ENCODE measurements at places on chromosomes 2 and 18.

DNA sequence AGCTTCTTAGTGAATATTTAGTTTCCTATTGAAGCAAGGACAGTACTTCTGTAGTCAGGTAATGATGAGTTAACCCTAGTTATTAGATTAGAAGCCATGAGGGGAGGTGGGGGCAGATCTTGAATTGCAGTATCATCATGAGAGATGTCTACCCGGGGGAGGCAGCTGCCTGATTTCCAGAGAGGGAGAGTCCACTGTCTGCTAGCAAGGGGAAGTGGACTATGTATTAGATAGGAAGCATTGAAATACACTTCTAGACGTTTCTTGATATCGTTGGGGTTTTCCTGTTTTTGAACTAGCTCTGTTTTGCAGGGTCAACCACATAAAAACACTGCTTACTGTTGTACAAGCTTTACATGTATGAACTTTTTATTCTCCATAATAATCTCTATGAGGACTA lies 38.8 kb downstream of the APLF start:
- DNase-seq, result no peak

GRCh38 chr18:8499810-8500675 lies 109.2 kb upstream of the RAB12 start:
- DNase-seq, result no peak

DNA sequence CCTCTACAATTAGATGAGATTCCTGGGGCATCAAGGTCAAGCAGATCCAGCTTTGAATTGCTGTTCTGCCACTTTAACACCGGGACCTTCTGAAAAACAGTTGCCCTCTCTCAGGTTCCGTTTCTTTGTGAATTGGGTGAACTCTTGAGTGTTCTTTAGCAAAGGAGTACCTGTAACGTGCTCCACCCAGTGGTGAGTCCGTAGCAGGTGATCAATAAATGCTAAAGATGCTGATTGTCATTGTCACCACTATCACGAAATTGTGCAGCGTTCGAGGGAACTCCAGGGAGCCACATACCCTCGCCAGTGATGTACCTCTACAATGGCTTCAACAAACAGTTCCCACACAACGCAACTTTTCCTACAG lies 81.9 kb downstream of the TCF7L1 start:
- DNase-seq, result no peak

- DNase-seq, result no peak
These were observed 143.8 kb downstream of the GALNT14 start for GRCh38 chr2:30994227-30995056.

DNA sequence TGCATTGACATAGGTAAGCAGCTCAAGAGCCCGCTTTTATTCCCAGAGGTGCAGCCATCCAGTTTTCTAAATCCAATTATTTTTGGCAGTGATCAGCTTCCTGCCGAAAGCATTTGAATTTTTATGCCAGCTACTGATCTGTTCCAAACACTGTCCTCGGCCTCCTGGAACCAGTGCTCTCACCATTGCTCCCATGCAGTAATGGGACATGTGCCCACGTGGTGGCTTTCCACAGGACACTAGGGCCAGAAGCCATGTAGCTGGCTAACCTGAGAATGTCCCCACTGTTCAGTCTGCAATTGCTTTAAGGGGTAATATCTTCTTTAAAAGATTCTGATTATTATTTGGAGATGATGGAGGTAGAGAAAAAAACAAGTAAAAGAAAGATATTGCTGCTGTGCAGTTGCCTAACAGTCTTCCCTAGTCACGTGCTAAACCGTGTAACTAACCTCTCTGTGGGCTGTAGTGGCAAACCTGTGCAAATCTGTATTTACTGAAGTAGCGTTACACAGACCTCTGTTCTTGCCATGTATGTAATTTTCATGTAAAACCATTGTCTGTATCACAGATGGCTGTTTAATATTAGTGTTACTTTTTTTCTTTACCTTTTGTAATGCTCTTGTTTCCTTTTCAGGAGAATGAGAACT lies 13.0 kb downstream of the GRHL1 start:
- DNase-seq, result no peak

DNA sequence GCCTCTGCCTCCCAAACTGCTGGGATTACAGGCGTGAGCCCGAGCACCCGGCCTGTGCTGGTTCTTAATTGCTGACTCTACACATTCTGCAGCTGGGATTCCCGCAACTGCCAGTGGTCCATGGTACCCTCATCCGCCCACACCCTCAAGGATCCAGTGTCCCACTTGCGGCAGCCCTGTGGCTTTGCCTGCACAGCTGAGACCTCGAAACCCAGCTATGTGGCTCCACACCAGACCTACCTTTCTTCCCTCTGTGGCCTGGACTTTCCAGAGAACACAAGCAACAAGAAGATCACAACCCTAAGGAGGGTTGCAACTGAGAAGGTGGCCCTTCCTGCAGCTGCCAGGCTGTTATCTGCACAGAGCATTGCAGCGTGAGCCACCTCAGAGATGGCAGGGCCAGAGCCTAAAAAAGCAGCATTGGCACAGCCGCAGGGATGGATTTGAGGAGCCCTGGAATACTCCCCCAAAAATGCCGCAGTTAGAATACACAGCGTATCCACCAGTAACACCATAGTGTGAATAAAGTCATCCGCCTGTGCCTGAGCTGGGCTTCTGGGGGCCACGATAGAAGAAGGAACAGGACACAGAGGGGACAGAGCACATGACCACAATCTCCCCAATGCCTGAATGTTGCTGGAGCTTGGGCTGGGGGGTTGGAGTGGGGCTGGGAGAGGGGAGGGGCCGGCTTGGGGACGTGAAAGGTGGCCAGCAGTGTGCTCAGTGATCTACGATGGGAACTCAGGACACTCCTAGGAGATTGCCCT lies 1.9 kb downstream of the GPR55 start:
- no peak for DNase-seq

- no peak for DNase-seq
These were observed 7.9 kb upstream of the RUFY4 start for GRCh38 chr2:218060950-218061660.

GRCh38 chr2:240438810-240439697 lies 3.6 kb downstream of the GPC1 start:
- DNase-seq, result no peak

GRCh38 chr2:157793053-157793612 lies 83.0 kb downstream of the ACVR1 start:
- DNase-seq, result no peak

DNA sequence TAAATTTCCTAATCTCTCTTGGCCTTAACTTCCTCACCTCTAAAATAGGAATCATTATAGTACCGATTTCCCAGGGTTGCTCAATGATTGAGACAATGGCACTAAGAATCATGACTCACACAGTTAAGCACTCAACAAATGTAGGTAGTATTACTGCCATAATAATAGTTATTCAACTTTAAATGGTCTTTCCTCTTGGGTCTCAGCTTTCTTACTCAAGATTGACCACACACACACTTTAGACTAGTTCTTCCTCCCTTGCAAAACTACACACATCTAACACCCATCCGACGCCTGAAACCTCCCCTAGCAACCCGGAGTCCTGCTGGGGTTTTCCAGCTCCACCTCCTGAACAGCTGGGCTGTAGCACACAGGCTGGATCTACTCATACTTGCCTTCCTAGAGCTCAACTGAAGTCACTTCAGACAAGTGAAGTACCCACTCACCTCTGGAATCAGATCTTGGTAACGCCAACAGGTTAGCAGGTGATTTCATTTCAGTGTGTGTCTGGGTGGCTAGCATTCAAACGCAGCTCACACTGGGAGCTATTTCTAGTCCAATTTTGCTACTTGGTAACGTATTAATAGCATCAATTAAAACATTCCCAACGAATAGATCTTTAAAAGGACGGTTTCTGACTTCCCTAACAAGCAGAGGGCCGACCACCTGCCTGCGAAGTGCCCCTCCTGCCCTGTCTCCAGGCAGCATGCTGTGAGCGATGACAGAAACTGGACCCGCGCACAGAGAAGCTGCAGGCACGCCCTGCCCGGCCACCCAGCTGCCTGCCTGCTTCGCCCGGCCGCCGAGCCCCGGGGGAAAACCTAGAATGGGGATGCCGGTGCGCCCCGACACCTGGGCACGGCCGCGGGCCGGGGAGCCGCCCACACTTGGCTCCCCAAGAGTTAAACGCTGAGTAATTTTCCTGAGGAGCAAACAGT lies 1.1 kb downstream of the UXS1 start:
- DNase-seq, result no peak

DNA sequence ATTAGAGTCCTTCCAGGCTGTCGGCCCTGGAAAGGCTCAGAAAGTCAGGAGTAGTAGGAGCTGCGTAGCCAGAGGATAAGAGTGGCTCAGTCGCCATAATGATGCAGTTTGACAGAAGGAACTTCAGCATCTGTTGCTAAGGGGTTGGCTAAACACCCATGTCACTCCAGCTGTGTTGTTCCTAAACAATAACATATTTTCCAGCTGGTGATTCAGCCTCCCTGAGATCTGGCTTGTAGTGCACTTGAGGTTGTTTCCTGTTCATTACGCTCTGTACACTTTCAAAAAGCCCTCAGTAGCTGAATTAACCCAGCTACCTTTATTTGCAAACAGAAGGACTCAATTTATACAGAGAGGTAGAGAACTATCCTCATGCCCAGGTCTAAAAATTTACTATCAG lies 39.7 kb upstream of the EPAS1 start:
- DNase-seq, result peak; percentile 88

DNA sequence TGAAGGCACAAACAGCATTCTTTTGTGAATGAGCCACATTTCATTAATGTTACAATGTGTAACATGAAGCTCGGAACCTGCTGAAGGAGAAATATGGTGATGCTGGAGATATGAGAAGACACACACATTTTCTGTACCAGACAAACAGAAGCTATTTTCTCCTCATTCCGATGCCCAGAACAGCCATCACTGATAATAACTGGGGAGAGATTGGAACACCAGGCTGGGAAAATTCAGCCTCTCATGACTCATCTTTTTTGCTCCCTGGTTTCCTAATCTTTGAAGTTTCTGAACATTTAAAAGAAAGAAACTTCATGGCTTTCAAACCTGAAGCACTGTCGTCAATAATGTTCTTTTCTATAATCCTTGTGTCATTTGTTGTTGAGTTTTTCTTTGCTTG lies 110.9 kb downstream of the LYPD6 start:
- DNase-seq, result no peak

GRCh38 chr2:219991116-219991515 lies 363.7 kb downstream of the SLC4A3 start:
- no peak for DNase-seq

- no peak for DNase-seq
These were observed 251.3 kb upstream of the PXDN start for GRCh38 chr2:1995584-1995983.

GRCh38 chr2:5690286-5690685 lies 1.9 kb upstream of the SOX11 start:
- DNase-seq, result no peak

- no peak for DNase-seq
These were observed 96.1 kb downstream of the PPP1R1C start for GRCh38 chr2:182081602-182082260.

DNA sequence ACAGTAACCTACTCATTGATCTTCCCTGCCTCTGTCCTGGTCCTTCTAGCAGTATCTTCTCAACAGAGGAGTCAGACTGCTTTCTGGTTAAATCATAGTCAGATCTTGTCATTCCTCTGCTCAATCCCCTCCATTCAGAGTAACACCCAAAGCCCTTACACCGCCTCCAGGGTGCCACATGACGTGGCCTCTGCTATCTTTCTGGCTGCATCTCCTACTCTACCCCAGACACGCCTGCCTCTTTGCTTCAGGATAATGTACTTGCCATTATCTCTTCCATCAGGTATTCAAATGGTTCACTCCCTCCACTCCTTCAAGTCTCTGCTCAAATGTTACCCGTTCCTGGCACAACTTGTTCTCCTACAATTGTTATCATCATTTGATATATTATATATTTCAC lies 36.3 kb upstream of the ACVR2A start:
- no peak for DNase-seq

DNA sequence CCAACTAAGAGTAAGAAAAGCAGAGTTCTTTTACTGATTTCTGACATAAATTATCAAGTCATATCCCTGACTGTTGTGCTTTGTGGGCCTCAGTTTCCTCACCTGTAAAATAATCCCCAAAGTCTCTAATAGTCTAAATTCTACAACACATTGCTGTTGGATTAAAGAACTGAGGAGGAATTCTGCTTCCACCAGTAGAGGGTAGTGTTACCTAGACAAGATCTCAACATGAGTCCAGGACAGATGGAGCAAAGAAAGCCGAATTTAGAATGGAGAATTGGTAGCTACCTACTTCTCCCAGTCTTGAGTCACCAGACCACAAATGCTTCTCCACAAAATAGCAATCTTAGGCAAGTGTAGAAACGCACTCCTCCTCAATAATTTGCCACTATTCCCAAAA lies 462.5 kb upstream of the FSHR start:
- no peak for DNase-seq

DNA sequence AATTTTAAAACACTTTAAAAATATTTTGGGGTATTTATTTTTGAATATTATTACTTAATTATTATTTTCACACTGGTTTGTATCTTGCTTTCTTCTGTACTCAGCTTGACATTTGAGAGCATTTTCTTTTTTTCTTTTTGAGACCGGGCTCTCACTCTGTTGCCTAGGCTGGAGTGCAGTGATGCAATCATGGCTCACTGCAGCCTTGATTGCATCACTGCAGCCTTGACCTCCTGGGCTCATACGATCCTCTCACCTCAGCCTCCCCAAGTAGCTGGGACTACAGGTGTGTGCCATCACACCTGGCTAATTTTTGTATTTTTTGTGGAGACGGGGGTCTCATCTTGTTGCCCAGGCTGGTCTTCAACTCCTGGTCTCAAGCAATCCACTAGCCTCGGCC lies 79.9 kb upstream of the DLX2 start:
- DNase-seq, result no peak

- no peak for DNase-seq
These were observed 2.2 kb upstream of the ZNF407 start for GRCh38 chr18:74595431-74595830.

DNA sequence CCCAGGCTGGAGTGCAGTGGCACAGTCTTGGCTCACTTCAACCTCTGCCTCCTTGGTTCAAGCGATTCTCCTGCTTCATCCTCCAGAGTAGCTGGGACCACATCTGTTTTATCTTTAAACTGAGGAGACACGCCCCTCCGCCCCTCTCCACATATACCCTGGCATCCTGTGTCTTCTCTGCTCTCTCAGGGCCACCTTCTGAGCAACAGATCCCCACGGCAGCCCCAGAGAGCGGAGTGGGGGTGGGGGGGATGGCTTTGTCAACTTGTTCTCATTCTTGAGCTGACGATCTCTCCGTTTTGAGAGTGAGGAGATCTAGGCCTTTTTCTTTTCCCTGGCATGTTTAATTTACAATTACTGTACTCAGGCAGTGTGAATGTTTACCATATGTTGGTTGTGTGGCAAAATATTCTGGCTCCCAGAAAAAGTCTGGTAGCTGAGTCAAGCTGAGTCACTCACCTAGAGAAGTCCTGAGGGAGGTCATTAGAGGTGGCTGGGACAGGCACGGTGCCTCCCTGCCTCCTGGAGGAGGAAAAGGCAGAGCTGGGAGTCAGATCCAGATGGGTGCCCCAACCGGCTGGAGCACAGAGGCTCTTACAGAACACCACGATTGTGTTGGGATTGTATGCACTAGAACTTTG lies 19.5 kb upstream of the ID2 start:
- DNase-seq, result no peak

DNA sequence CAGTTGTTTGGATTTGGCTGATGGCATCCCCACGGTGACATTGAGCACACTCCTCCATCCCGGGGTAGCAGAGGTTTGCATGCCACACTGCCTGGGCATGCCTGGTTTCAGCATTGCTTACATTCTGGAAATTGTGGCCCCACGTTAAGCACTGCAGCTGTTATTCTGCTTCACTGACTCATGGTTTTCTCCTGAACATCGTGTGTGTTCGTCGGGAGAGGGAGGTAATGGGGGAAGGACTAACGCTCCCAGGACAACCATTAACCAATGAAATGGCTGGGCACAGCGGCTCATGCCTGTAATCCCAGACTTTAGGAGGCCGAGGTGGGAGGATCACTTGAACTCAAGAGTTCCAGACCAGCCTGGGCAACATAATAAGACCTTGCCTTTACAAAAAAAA lies 28.2 kb upstream of the YWHAQ start:
- no peak for DNase-seq

All from NCI-H1092 (cell line).